ENCODE measurements at places on chromosomes 1 and 21.

GRCh38 chr1:93815366-93816110 is 63.5 kb downstream of the DNTTIP2 start:
- DNase-seq, result no peak

GRCh38 chr1:183652547-183653461 is at the start of gene APOBEC4:
Gene APOBEC4, minus strand, starts transcription at chr1:183653316. Its CDS starts 4,535 bp downstream, at chr1:183648781.
- DNase-seq, result no peak

- no peak for DNase-seq
Observed at GRCh38 chr1:208644401-208645160, 400.4 kb upstream of the PLXNA2 start.

GRCh38 chr1:16478091-16478490 is 36.0 kb downstream of the RNU1-1 start:
- DNase-seq, result no peak

DNA sequence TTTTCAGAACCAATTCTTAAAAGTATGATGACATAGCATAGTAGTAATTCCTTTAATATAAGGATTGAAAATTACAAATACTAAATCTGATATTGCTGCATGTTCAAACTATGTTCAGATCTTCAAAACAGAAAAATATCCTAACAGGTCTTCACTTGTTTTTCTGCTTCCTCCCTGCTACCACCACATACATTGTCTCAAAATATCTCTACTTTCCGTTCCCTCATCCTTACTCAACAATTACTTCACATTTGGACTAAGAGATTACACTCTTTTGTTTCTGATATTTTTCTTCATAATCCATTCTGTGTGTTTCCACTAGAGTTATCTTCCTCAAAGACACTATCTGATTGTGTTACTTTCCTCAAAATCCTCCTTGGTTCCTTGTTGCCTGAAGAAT is 125.1 kb downstream of the NEK7 start:
- no peak for DNase-seq

GRCh38 chr1:225451840-225452515 is 24.1 kb upstream of the LBR start:
- DNase-seq, result no peak

DNA sequence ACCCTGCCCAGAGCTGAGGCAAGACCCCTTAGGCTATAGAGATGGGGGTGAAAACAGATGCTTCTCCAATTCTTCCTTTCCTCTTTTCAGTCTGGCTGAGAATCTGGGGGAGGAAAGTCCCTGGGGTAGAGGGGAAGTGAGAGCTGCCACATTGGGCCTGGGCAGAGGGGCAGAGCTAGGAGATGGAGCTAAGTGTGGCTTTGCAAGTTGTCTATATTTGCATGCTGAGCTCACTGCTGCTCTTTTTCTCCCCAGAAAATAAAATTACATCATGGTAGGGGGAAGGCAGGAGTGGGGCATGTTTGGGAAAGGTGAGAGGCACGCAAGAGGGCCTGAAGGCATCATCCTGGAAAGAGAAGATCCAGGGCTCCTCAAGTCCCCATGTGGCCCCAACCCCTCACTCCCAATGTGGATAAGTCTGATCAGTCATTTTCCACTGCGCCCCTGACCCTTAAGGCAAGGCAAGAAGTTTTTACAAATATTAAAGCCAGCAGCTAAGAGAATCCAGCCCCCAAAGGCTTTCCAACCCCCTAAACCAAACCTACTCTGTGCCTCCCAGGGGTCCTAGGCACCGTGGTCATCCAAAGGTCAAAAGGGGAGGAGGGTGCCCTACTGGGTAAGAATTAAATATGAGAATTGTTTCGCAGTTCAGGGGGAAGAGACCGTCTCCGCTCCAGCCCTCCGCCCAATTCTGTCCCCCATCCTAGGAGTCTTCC is 500 bp upstream of the PEA15 start:
- no peak for DNase-seq

DNA sequence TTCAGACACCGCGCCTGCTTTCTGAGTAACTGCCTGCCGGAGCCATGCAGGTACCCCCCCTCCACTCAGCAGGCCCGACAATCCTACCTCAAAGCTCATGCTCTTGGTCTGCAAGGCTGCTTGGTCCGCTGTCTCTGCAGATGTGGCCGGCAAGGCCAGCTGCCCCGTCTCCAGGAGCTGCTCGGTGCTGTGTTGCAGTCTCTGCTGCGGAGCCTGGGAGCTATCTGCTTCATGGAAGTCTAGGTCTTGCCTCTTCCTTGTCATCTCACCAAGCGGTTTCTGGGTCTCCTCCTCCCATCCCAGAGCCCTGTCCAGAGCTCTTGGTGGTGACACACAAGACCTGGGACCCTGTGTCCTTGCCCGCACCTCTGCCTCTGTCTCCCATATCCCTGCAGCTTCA is 24.0 kb upstream of the GNPAT start:
- no peak for DNase-seq

GRCh38 chr1:222053790-222054294 is 312.0 kb upstream of the DUSP10 start:
- DNase-seq, result no peak

- DNase-seq, result no peak
Observed at GRCh38 chr1:212635141-212635631, 26.6 kb downstream of the ATF3 start.

DNA sequence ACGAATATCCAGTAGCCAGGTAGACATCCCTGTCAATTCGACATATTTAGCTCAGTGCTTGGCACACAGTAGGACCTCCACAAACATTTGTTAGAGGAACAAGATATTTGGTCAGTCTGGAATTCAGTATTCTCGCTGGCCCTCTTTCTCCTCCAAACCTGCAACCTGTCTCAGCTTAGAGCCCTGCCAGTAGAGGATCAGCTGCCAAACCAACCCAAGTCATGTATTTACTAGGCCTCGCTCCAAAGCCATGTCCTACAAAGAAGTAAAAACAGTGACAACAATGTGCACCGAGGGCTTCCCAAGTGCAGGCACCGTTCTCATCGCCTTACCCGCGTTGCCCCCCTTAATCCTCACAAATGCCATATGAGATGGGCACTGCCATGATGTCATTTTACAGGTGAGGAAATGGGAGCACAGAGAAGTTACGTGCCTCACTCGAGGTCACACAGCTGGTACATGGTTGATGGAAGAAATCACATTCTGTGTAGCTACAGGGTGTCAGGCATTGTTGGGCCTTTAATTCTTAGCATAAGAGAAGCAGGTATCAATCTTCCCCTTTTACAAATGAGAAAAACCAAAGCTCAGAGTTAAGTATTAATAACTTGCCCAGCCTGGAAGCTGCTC is 26.0 kb upstream of the CDCA8 start:
- no peak for DNase-seq

- DNase-seq, result no peak
Observed at GRCh38 chr1:199701726-199702125, 325.8 kb upstream of the NR5A2 start.

- DNase-seq, result no peak
Observed at GRCh38 chr1:157252473-157252872, 114.3 kb upstream of the ETV3 start.

DNA sequence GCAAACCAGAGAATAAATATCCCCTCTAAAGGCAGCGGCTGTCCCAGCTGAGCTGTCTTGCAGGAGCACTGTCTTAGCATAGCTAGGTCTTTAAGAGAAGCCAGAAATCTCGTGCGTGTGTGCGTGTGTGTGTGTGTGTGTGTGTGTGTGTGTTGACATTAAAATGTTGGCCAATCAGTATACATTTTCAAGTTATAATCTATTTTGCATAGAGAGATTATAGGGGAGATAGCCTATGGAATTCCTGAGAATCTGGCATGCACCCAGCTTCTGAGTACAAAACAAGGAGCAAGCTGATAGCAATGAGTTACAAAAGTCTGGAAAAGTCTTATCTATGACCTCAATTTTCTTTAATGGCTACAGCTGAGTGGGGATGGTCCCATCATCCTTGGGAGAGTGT is 17.7 kb downstream of the METTL13 start:
- DNase-seq, result no peak

DNA sequence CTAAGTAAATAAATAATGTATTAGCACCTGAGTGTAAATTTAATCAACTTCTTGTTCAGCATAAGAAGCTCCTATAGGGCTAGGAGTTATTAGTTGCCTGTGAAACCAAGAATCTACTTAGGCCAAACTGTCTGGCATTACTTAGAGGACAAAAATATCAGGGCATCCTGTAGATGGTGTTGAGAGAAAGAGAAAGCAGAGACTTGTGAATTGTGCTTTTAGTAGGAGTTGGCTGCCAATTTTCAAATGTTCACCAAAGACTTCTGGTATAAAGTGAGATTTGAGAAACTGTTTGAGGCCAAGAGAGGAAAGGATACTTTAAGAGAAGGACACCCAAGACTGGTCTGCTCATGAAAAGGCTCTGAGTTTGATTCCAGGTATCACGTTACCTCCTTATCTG is 315.5 kb upstream of the DEPDC1 start:
- DNase-seq, result no peak

DNA sequence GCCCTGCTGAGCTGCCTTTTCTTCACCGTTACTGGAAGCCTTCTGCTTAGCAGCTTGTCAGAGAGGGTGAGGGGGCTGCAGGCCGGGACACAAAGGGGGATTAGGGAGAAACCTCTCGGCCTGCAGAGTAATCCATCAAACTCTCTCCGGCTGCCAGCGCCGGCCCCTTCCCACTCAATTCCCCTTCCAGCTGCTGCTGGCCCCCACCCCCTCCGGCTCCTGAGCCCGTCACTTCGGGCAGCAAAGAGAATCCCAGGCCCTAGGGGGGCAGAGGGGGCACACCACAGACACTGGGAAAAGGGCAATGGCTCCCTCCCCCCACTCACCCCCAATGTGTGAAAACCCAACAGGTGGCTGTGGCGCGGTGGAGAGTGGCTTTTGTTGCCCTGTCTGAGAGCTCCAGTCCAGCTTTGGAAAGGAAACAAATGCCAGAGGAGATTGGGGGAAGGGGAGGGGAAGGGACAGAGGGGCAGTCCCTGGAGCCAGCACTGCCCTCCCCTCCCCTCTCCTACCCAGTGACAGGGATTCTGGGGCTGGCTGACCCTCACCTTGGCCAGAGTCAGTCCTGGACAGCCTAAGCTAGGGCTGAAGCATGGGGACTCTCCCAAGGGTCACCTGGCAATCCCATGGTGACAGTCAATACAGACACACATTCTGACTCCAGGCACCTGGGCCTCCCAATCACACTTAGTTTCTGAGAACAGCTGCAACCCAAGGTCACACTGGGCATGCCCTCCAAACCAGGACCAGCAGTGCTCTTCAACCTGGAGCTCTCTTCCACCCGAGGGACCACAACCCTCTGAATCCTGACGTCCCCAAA is 9.5 kb downstream of the SLC45A3 start:
- DNase-seq, result no peak

DNA sequence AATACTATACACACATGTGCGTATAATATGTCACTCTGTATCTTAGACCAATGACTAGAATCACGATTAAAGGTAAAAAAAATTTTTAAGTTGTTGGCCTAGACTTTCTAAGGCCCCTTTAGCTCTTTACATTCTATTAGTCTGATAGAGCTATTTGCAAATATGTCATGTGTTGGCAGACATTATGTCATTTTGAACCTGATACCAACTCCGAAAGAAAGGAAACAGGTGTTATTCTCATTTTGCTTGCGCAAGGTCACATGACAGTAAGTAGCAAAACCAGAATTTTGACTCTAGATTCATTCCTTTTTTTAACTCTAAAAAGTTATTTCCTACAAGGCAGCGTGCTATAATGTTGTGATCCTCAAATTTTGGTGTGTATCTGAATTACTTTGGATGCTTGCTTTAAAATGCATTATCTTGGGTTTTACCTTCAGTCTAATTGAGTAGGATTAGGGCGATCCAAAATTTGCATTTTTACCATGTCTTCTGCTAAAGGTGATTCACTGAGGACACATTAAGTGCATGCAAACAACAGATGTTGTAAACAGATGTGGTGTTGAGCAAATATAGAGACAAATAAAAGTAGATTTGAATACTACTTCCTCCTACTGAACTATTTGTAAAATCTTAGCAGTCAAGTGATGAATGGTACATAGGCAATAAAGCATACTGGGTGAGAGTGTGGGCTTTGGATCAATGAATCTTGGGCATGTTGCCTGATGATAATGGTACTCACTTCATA is 63.5 kb upstream of the KIAA1614 start:
- no peak for DNase-seq
